Stimulated activated CD4-positive, alpha-beta T cell treated with anti-CD3 and anti-CD28 coated beads, TNF-alpha, amount 100 ng/mL, for 48 hours (primary cell): ENCODE measurements at places on chromosomes 2 and 18.

DNA sequence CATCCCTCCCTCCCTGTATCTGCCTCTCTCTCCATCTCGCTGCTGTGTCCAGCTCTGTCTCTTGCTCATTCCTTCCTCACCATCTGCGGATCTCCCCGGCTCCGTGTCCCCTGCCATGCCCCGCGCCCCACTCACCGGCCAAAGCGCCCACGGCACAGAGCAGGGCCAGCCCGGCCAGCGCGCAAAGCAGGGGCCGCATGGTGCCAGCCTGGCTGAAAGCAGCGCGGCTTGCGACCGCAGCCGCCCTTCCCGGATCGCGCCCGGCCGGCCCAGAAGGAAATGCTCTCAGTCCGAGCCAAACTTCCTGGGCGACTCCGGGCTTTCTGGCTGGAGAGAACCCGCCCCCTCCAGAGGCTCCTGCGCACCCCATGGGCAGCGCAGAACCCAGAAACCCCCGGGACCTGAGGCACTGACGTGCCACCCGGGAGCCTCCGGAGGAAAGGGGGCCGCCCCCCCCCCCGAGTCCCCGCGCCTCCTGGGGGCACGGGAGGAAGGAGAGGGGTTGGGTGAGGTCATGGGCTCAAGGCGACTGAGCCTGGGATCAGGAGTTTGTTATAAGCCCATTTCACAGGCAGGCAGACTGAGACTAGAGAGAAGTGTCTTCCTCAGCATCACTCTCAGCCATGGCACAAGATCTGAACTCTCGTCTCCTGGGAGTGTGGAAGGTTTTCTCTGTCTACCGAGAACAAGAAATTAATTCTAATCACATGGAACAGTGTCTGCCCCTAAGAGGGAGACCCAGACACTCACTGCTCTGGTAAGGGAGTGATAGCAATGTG is 45.2 kb upstream of the RAB6C start:
- no peak for DNase-seq

DNA sequence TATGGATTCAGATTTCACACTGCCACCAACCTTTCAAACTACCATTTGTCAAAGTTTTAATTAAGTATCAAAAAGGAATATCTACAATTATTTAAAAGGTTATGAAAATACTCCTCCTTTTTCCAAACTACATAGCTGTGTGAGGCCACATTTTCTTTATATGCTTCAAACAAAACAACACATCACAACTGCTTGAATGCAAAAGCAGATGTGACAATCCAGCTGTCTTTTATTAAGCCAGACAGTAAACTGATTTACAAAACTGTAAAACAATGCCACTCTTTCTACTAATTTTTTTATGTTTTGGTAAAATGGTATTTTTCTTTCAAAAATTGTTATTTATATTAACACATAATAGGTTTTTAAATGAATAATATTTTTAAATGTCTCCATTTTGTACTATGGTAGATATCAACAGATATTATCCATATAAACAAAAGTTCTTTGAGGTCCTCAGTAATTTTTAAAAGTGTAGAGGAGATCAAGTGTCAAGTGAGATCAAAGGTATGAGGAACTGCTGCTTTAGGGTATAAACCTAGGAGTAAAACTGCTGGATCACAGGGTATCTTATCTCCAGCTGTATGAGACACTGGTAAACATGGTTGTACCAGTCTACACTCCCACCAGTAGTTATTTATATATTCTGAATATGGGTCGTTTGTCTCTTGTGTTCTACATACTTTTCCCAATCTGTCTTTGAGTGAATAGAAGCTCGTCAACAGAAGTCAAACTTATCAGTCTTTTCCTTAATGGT is 68.8 kb upstream of the SERTAD2 start:
- DNase-seq: no peak

DNA sequence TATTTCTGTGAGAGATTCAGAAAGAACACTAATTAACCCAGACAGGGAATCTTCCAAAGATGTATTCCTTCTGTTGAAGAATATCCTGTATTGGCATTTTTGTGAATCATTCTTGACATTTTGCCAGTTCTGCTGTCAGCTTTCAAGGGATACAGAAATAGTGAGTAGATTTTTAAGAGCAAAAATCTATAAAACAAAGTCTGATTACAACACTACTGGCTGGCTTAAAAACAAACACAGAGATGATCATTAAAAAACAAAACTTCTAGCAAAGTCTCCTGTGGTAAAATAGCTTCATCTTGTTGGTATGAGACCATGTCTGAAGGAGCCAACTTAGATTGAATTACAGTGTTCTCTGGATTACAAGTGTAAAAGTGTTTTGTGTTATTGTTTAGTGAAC is 866.3 kb upstream of the KLHL29 start:
- no peak for DNase-seq

GRCh38 chr2:229425598-229425997 is 154.5 kb upstream of the PID1 start:
- DNase-seq: no peak

- no peak for DNase-seq
These were observed 74.2 kb upstream of the KLF7 start for GRCh38 chr2:207239754-207240494.

GRCh38 chr2:18831916-18832510 is 242.6 kb upstream of the NT5C1B start:
- DNase-seq: no peak

GRCh38 chr18:14930076-14930475 is 182.1 kb downstream of the ANKRD30B start:
- DNase-seq: no peak

- no peak for DNase-seq
These were observed 24.1 kb upstream of the ZCCHC2 start for GRCh38 chr18:62498616-62499262.

DNA sequence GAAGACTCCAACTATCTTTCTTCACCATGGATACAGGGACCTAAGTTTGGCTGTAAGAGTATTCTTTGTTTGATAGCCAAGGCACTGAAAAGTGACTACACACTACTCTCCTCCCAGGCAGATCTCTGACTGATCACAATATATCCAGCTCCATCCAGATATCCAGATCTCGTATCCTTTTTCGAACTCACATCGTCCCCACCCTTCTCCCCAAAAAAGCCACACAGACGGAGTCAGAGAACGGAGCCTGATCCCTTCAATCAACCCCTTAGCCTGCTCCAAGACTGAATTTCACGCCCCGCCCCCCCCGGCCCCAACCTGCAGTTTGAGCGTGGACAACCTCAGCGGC is 533 bp downstream of the DHX57 start:
- no peak for DNase-seq

- no peak for DNase-seq
These were observed 601.8 kb upstream of the CDH2 start for GRCh38 chr18:28778706-28779105.

DNA sequence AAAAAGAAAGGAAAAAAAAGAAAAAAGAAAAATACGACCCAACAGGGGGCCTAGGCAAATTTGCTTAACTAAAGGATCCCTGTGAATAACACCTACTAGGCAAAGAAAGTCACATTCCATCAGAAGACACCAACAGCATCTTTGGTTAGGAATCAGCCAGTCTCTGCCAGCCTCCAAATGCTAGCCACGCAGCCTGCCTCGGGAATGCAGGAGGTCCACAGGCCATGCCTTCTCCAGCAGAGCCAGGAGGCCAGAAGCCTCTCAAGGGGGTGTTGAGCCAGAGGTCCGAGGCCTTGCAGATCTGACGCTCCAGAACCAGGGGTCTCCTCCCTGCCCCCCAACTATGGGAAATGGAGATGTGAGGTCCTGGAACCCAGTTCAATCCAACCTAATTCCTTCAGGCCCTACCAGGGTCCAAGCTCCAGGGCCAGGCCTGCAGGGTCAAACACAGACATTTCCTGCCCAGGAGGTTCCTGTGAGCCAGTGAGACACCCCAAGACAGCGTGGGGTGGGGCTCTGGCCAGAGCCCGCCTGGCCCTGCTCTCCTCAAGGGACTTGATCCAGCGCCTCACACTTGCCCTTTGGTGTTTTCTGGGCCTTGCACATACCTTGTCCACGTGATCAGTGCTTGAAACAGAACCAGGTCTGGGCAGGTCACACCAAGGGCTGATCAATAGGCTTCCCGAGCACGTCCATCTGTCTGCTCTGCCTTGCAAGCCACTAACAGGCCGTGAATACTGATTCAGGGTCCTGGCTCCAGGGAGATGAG is 289.6 kb upstream of the ID2 start:
- DNase-seq: no peak

- no peak for DNase-seq
These were observed 1293.9 kb upstream of the LRRTM1 start for GRCh38 chr2:81598453-81598852.

GRCh38 chr2:43715300-43716098 is 39.3 kb upstream of the C1GALT1C1L start:
- no peak for DNase-seq

DNA sequence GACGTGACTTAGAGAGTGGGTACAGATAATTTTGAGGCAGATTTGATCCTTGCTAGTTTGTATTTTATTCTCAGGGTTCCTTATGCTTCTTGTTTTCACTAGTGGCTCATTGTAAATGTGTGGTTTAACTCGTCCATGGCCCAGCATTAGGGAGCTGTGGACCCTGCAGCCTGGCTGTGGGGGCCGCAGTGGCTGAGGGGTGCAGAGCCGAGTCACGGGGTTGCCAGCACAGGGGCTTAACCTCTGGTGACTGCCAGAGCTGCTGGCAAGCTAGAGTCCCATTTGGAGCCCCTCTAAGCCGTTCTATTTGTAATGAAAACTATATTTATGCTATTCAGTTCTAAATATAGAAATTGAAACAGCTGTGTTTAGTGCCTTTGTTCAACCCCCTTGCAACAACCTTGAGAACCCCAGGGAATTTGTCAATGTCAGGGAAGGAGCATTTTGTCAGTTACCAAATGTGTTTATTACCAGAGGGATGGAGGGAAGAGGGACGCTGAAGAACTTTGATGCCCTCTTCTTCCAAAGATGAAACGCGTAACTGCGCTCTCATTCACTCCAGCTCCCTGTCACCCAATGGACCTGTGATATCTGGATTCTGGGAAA is 269.9 kb downstream of the MYT1L start:
- DNase-seq: no peak
